ENCODE measurements at places on chromosomes 3 and 15.

DNA sequence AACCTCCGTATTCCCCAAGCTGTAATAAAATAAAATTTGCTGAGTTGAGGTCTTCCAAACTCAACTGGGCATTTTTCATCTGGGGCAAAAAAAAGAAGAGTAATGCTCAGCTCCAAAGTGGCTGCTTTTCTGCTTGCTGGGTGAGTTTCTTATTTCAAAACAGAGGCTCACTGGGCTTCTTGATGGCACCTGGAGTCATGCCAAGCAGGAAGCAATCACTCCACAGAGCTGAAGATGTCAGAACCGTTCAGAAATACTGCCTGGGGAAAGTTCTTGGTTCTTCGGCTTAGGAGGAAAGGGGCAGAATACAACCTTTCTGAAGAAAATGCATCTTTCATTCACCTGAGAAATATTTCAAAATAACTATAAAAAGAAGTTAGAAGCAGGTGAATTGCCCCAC lies 4.1 kb downstream of the CCR9 start:
- DNase-seq: peak; percentile 13

DNA sequence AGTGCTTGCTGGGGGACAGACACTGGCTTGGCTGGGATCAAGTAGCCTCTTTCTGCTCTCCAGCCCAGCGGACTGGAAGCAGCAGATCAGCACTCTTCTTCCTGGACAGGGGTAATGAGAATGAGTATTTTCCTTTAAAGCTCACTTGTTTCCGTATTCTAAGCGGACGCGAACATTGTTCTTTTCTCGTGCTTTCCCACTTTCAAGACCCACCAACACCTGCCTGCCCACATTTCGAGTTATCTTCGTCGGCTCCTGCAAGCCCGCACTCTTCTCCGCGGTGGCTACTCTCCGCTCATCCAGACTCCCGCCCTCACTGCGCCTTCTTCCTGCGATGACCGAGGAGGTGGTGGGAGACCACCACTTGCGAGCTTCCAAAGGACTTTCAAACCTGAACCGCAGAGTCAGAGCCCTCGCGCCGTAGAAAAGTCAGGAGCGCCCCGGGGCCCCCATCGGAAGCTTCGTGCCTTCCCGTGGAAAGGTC lies 1.6 kb upstream of the PPM1L start:
- peak; percentile 23 for DNase-seq

GRCh38 chr15:96410175-96411055 lies 79.9 kb downstream of the NR2F2 start:
- DNase-seq: no peak

DNA sequence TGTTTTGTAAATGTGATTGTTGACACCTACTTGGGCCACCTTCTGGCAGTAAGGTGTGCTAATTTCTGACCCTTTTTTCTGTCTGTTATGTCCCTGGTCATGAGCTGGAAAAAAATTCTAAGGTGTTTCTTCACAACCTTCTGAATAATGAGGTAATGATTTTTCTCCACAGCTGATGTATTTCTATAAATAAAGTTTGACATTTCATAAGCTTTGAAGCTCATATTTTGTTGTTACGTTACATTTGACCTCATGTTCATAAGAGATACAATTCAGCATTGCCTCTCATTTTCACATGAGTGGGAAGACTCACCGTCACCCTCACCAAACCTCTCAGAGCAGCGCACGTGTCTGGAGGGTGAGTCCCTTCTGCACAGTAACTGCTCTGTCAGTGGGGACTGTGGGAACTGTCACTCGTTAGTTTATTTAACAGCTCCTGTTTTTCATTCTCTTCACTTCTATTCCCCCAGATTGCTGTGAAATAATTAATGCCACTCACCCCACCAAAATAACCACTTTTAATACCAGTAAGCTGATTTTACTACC lies 140.9 kb downstream of the PLCL2 start:
- no peak for DNase-seq

DNA sequence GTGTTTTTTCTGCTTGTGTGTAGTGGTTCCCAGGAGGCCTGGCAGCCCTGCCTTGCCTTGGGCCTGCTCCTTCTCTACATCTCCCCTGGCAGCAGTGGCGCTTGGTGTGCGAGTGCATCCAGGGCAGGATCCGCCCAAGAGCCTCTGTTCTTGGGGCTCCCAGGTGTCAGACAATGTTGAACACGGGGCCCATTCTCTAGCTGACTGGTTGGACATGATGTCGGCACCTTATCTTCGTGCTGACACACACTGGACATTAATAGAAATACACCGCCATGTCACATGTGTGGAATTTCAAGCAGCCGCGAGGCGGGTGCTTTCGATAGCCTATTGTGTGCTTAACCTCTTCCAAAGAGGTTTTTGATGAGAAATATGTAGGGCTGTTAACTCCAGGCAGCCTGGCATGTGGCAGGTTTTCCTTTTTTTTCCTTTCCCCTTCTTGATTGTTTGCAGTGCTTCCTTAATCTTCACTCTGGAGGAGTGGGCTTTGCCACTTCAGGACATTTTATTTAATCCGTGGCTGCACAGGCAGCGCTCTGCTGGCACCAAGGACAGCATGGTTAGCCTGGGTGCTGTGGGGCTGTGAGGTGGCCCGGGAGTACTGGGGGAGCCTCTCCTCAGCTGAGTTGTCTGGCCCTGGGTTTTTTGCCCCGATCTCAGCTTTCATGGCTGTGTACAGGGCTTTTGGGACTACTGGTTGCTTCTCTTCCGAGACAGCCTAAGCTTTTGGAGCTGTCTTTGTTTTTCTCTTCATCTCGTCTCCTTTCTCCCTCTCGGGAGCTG lies 42.5 kb downstream of the CHCHD6 start:
- DNase-seq: no peak
